ENCODE measurements at places on chromosomes 1 and 21. TPM values are rescaled to one million over a fixed set of nuclear protein-coding genes. Genes with fewer than 3 reads are reported as not detected.

DNA sequence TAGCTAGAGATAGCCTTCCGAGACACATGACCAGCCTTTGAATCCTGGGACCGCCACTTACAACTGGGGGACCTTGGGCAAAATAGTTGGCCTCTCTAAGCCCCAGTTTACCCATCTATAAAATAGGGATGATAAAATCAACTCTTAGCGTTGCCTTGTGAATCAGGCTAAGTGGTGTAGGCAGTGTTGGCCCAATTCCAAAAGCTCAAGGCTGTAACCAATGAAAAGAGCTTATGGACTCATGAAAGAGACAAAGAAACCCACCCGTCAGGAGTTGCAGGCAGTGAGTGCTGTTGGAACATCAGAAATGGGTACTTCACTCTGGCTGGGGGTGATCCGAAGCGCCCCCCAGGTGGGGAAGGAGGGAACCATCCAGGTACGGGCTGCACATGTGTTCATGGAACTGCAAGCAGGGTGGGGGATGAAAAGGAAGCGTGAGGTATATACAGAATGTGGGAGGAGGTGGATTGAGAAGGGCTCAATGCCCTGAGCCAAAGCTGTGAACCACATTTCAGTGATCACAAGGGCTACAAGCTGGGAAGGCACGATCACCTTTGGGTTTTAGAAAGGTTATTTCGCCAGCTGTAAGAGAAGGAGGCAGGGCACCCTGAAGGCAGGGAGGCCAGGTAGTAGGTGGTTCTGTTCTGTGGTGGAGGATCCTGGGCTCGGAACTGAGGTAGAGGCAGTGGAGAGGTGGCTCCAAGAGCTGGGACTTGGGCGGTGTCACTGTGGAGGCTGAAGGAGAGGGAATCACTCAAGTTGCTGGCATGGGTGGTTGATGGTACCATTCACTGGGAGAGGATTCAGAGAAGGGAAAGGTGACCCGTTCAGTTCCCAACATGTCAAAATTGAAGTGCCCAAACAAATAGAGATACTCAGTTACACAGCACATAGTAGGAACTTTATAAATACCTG, 11.4 kb upstream of the KIAA1614 start:
- DNase-seq, result peak; percentile 64

- no peak for DNase-seq
These were observed 36.0 kb downstream of the GPR3 start for GRCh38 chr1:27428316-27429028.

- DNase-seq, result no peak
These were observed 40.2 kb upstream of the DMRTB1 start for GRCh38 chr1:53419034-53419433.

- DNase-seq, result no peak
These were observed 2.8 kb upstream of the STMN1 start for GRCh38 chr1:25909040-25909439.

GRCh38 chr1:2148691-2149090, 45.9 kb downstream of the FAAP20 start:
- no peak for DNase-seq

The LHX8 gene
- total RNA-seq, result not detected

The SH3D21 gene
- total RNA-seq, result 5.1 TPM

The BTBD19 gene
- total RNA-seq, result 51.2 TPM

Measured in osteocyte (in vitro differentiated cells).